ENCODE measurements at places on chromosomes 1 and 21. TPM values are rescaled to one million over a fixed set of nuclear protein-coding genes. Genes with fewer than 3 reads are reported as not detected.

Gene DYRK1A
- total RNA-seq = 62.0 TPM

Gene LRRC7
- total RNA-seq = under 0.01 TPM

Gene RNF186
- total RNA-seq = not detected

Gene FCRL5
- total RNA-seq = not detected

Gene C1orf94
- not detected for total RNA-seq

Gene MFSD2A
- 0.58 TPM for total RNA-seq

Gene EDN2
- total RNA-seq = 0.33 TPM

Gene MYOG
- total RNA-seq = not detected

Gene SHISA4
- 15.3 TPM for total RNA-seq

Gene CDA
- total RNA-seq = 1.3 TPM

Gene ANKRD45
- 0.29 TPM for total RNA-seq

Gene KANK4
- not detected for total RNA-seq

Gene KCNJ9
- total RNA-seq = not detected

Gene DMRTA2
- 0.15 TPM for total RNA-seq

Gene GJA5
- 2.0 TPM for total RNA-seq

Gene RGS16
- total RNA-seq = 0.66 TPM
